ENCODE measurements at places on chromosomes 4 and X. TPM values are rescaled to one million over a fixed set of nuclear protein-coding genes. Genes with fewer than 3 reads are reported as not detected.

Gene PLS3
- 307 TPM for total RNA-seq

Gene CABS1
- not detected for total RNA-seq

Gene LGI2
- total RNA-seq = 4.6 TPM

Gene EREG
- total RNA-seq = not detected

Gene SPATA4
- total RNA-seq = not detected

Gene ASB5
- total RNA-seq = not detected

GRCh38 chr4:53830511-53830910 lies 233.9 kb downstream of the CHIC2 start:
- no peak for DNase-seq

GRCh38 chrX:13082206-13083065 lies 38.0 kb upstream of the FAM9C start:
- DNase-seq = no peak

DNA sequence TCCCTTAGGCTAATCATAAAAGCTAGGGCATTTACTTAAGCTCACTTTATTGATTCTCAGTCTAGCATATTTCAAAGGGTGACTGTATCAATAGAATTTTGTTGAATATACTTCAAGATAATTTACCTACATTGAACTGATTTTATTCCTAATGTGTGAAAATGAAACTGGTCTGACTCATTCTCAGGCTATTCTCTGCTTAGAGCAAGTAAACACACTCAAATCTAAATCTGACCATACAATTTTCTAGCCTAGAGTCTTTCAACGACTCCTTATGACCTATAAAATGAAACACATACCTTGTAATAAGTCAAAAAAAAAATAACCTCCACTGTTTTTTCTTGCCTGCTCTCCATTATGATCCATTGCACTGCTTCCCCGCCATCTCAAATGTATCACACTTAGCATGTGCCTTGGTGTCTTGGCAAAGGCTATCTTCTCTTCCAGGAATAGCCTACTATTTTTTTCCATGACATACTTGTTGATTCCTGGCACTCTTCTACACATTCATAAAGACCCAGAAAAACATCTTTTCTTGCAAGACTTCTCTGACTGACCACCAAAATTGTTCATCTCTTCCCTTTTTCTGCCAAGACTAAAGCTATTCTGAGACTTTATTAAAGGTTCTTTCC lies 965.1 kb upstream of the HS3ST1 start:
- no peak for DNase-seq

- no peak for DNase-seq
Measured at GRCh38 chr4:6918338-6918737, 8.7 kb downstream of the TBC1D14 start.

DNA sequence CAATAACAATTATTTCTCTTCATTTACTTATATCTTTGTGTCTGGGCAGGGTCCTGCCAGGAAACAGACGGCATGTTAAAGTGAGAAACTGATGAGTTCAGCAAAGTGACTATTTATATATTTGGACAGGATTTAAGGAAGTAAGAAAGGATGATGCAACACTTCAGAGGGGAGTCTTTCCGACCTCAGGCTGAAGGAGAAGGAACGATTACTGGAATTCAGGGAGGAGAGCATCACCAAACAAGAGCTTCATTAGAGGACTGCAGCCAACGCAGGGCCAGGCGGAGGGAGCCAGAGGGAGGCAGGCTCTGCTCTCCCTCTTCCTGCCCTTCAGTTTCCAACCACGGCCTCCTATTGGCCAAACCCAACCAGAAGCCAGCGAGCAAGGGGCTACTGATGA lies 1.5 kb upstream of the TLR7 start:
- no peak for DNase-seq

GRCh38 chr4:173074501-173074946 lies 94.1 kb upstream of the GALNT7 start:
- no peak for DNase-seq

DNA sequence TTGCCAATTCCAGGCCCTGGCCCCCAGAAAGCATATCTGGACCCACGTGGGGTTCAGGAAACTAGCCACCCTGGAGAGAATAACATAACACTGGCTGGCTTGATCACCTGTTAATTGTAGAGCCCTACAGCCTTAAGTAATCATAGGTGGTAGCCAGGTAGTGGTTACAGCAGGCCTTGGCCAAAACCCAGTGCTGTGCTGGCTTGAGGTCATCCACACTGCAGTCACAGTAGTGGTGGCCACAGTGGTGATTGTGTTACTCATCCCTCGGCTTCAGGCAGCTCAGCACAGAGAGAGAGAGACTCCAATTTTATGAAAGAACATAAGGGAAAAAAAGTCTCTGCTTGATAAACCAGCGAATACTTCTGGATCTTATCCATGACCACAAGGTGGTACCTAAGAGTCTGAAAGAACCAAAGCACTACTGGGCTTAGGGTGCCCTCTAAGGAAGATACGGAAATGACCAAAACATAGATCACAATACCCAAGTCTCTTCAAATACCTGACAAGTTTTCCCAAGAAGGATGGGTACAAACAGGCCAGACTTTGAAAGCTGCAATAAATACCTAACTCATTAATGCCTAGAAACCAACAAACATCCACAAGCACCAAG lies 46.6 kb upstream of the CDX4 start:
- no peak for DNase-seq
